ENCODE measurements at places on chromosomes 16 and 17.

DNA sequence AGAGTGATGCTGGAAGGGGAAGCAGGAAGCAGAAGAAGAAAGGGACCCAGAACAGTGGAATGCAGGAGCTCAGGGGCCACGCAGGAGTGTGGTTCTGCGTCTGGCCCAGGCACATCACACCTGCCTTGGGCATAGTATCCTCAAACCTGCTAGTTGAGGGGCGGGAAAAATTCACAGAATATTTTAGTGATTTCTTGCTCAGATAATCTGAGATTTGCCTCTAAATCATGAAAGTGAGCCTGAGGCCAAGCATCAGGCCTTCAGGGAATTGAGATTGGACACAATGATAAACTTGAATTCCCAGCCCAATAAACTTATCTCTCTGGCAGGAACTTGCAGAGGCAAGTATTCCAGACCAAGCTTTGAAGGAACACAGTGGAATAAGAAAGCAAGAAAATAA, 48.5 kb upstream of the CCL2 start:
- no peak for DNase-seq

GRCh38 chr17:66748578-66748977, 86.3 kb upstream of the CACNG5 start:
- DNase-seq: no peak

DNA sequence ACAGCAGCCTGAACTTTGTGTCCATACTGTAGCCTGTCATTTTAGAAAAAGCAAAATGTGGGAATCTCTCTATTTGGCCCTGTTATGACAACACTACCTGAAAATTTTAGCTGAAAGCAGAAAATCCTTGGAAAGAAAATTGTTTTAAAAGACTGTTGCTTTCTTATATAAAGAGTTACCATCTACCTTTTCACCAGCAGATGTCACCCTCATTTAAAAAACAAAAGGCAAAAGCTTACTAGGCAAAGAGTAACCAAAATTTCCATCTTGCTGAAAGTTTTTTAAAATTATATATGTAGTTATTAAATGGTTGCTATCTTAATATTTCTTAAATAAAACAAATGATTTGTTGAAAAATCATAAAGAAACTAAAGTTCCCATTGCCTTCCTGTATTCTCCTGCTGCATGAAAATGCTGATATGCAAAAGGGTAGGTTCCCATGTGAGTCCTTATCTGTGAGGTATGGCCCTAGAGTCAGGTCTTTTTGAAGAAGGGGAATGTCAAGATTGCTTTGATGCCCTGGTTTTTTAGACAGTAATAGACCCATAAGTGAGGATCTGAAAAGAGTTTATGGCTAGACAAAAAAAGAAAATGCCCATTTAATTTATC, 61.0 kb downstream of the TNRC6C start:
- DNase-seq: no peak

- DNase-seq: no peak
Observed at GRCh38 chr16:8920645-8921346, 38.6 kb downstream of the LITAFD start.

GRCh38 chr16:80300456-80300855, 240.3 kb upstream of the DYNLRB2 start:
- no peak for DNase-seq

GRCh38 chr17:61073131-61073530, 326.5 kb upstream of the TBX2 start:
- no peak for DNase-seq

DNA sequence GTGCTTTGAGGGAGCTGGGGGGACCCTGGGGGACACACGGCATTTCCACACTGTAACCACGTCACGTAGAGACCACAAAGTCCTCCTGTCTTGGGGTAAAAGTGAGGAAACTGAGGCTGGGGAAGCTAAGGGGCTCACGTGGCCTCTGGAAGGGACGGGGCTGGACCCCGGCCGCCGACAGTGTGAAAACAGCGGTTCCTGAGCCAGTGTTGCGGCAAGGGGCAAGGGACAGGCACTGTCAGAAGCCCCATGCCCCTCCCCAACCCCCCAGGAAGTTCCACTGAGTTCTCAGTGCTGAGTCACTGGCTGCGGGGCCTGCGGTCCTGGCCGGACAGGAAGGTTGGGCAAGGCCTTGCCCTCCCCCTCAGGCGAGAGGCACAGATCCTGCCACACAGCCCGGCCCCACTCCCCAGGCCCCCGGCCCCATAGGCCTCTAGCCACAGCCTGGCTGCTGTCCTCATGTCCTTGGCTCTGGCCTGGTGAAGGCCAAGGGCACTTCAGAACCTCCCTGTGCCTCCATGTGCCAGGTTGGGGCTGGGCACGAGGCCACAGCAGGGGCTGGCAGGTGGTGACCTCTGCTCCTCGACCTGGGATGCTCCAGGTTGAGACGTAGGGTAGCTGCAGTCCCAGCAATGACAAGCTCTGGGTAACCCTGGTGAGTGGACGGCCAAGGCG, 5.0 kb upstream of the CCDC57 start:
- DNase-seq: no peak

- DNase-seq: no peak
Observed at GRCh38 chr17:34379868-34380267, 16.8 kb upstream of the CCL1 start.

- no peak for DNase-seq
Observed at GRCh38 chr17:81923302-81924260, 4.0 kb downstream of the MAFG start.

- DNase-seq: no peak
Observed at GRCh38 chr17:77280304-77281121, 139.7 kb downstream of the SEC14L1 start.

- DNase-seq: no peak
Observed at GRCh38 chr17:40720899-40721298, 17.3 kb upstream of the KRT24 start.

DNA sequence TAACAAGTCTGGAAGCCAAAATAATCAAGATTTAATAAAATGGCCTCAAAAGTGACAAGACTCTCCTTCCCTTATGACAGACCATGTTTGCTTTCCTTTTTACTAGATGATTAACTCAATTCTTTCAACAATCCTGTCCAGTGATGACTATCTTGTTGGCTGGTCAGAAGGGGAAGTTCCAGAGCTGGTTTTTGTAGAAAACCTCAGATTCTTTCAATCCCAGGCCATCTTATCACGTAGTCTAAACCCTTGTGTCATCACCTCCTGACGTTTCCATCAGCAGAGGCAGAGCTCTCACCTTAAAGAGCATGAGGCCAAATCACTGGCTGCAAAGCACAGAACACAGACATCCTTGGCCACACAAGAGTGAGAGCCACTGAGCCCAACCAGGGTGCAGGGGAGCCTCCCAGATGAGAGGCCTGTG, 125.3 kb downstream of the ANKRD11 start:
- DNase-seq: no peak

GRCh38 chr17:78512976-78513375, 64.2 kb downstream of the DNAH17 start:
- no peak for DNase-seq
